Ureter (tissue), 1 donor: ENCODE measurements at places on chromosomes 2 and 18. TPM values are rescaled to one million over a fixed set of nuclear protein-coding genes. Genes with fewer than 3 reads are reported as not detected.

ALPG gene
- not detected for total RNA-seq

CKAP2L gene
- 1.2 TPM for total RNA-seq

CENPA gene
- 0.26 TPM for total RNA-seq

TPO gene
- total RNA-seq = 4.2 TPM

CPLX4 gene
- total RNA-seq = not detected

CTNNA2 gene
- total RNA-seq = not detected

IL1RL1 gene
- total RNA-seq = 18.3 TPM

CD302 gene
- total RNA-seq = 25.2 TPM

FEV gene
- total RNA-seq = not detected

FKBP1B gene
- total RNA-seq = 4.1 TPM

FBXO48 gene
- total RNA-seq = 0.96 TPM

SLC38A11 gene
- 2.4 TPM for total RNA-seq

NOP58 gene
- total RNA-seq = 113 TPM

SERPINB7 gene
- total RNA-seq = not detected

FBXO41 gene
- 6.6 TPM for total RNA-seq

LYPD6 gene
- 12.2 TPM for total RNA-seq

MITD1 gene
- 27.0 TPM for total RNA-seq

DNA sequence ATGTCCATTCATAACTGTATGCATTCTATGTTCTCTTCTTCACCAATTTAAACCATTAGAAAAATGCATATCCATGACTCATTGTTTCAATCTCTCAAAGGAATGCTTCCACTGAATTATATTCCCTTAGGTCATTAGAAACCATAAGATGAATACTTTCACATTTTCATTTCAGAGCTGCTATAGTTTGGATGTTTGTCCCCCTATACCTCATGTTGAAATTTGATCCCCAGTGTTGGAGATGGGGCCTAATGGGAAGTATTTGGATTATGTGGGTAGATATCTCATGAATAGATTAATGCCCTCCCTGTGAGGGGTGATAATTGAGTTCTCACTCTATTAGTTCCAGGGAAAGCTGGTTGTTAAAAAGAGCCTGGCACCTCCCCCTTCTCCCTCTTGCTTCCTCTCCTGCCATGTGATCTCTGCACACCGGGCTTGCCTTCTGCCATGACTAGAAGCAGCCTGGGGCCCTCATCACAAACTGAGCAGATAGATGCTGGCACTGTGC is 35.7 kb downstream of the THUMPD2 start:
- DNase-seq = no peak

GRCh38 chr2:127627740-127628571 is 18.0 kb upstream of the GPR17 start:
- no peak for DNase-seq

GRCh38 chr2:111100087-111100764 is 20.5 kb upstream of the BCL2L11 start:
- DNase-seq = no peak

GRCh38 chr18:41331661-41332060 is 623.4 kb upstream of the PIK3C3 start:
- DNase-seq = no peak

DNA sequence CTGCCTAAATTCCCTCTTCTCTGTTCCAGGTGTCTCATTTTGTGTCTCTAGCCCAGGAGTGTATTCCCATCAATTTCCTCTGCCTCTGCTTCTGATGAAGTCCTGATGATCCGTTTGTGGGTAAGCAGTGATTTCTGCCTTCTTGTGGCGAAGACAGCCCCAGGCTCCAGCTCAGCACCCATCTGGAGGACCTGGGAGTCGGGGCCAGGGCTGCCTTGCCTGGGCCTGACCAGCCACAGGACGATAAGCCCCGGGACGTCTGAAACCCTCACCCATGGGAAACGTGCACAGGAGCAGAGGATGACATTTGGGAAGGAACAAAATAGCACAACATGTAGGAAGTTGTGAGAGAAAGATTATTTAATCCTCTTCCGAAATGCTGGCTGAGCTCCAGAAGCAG is 206.9 kb downstream of the FBXO15 start:
- DNase-seq = peak; percentile 23

GRCh38 chr2:174553811-174554493 is 43.7 kb downstream of the WIPF1 start:
- no peak for DNase-seq

GRCh38 chr2:56191617-56192016 is 7.8 kb downstream of the CCDC85A start:
- no peak for DNase-seq

- no peak for DNase-seq
Measured at GRCh38 chr2:241563981-241564595, 5.5 kb downstream of the BOK start.

DNA sequence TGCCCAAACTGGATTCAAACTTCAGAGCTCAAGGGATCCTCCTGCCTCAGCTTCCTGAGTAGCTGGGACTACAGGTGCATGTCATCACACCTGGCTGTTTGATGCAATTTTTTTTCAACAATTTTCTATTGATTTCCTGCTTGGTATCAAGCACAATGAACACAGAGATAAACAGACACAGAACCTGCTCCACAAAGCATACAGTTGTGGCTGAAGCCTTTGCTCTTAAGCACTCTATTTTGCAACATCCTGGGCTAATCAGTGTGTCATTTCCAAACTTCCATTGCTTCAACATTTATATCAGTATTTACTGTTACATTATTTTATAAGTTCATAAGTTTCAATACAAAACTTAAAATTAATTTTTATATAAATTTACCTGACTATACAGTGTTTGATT is 79.4 kb downstream of the NEB start:
- DNase-seq = no peak

DNA sequence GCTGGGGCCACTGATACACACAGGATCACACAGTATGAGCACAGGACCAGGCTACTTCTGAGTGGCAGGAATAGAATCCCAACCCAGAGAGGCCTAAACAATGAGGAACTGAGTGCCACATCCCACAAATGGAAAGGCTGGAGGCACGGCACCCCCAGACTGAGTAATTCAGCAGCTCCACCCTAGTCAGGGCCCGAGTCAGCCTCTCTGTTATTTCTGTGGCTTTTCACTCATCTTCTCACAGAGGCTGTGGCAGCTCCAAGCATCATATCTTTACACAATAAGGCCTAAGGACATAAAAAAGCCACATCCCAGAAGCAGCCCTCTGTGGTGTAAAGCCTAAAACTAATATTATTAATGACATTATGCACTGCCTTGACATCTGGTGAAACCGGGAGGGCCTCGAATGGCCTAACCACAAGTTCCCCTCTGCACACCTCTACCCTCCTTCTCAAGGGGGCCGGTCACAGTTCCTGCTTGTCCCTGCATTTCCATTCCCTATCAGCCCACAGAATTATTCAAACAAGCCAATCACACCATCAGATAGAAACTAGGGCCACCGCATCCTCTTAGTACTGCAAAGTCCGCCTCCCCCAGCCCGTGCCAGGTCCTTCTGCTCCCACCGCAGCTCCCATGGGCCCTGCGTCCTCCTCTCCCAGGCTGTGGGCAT is 12.5 kb upstream of the MAL start:
- no peak for DNase-seq

DNA sequence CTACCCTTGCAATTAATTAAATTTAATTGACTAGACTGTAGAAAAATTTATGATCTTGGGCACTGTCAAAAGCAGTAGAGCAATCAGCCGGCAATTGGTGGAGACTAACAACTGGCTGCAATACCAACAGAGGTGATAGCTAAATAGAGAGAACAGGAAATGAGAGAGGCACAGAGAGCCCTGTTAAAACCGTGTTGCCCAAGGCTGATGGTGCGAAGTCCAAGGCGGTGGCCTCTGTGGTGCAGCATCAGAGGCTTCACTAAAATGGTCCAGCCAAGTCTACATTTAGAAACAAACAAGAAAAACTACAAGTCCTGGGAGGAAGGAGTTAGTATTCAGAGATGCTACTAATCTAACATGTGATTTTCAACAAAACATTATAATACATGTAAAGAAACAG is 115.6 kb downstream of the NETO1 start:
- no peak for DNase-seq

DNA sequence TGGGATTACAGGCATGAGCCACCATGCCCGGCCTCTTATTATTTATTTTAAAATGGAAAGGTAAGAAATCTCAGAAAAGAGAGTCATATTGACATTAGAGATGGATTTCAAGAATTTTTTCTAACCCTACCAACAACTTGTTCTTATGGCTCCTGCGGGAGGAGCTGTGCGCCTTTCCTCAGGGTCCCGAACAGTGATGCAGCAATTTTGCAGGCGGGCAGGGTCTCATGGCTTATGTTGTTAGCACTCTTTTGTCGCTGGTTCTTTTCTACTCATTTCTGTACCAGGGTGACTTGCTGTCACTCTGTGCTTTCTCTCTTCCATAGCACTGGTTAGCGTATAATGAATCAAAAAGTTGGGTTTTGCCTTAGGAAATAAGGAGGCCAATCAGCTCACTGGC is 148.8 kb upstream of the DLGAP1 start:
- DNase-seq = no peak

- no peak for DNase-seq
Measured at GRCh38 chr18:28760299-28760698, 583.4 kb upstream of the CDH2 start.

- DNase-seq = peak; percentile 8
Measured at GRCh38 chr18:13543144-13543543, 183.2 kb downstream of the FAM210A start.

DNA sequence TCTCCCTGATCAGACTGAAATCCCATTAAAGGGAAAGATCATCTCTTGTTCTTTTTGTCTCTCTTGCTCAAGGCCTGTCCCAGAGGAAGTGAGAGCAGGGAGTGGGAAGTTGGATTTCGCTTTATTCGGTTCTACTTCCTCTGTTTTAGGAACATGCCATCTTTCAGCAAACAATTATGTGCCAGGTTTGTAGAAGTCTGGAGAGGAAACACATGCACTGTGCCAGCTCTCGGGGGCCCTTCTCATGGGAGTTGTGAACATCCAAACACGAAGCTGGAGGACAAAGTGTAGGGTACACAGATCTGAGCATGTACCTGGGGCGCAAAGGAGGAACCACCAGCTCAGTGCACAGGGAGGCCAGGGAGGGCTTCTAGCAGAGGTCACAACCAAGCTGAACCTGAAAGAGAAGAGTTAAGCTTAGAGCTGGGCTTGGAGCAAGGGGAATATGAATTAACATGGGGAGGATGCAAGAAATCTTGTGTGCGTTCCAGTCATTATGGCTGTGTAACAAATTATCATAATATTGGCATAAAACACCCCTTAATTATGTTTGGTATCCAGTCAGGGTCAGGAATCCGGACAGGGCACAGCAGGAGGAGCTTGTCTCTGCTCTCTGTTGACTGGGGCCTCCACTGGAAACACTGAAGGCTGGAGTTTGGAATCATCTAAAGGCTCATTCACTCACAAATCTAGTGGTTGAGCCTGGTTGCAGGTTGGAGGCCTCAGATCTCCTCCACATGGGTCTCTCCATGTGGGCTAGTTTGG is 128.6 kb downstream of the ZFP36L2 start:
- no peak for DNase-seq

GRCh38 chr18:41666231-41666630 is 288.8 kb upstream of the PIK3C3 start:
- no peak for DNase-seq

- no peak for DNase-seq
Measured at GRCh38 chr18:44683556-44683955, 2.9 kb downstream of the SETBP1 start.

GRCh38 chr2:229679393-229680125 is 34.8 kb downstream of the DNER start:
- DNase-seq = no peak

- no peak for DNase-seq
Measured at GRCh38 chr2:29871541-29871940, 49.8 kb downstream of the ALK start.

DNA sequence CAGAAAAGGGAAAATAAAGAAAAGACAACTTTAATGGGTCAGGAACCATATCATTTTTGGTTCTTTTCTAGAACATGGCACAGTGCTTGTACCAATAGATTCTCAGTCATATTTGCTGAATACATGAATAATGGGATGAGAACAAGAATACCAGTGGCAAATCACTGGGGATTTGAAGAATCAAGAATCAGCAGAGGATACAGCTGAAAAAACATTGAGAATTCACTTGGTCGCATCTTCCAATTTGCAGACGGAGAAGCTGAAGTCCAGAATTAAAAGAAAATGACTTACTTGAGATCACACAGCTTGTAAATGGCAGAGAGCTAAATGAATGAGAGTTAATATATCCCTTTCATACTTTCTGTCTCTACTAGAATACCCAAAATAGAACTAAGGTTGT is 362.2 kb downstream of the RAD51AP2 start:
- DNase-seq = no peak

GRCh38 chr2:240963868-240964703 is 34.3 kb upstream of the SNED1 start:
- DNase-seq = peak; percentile 32

DNA sequence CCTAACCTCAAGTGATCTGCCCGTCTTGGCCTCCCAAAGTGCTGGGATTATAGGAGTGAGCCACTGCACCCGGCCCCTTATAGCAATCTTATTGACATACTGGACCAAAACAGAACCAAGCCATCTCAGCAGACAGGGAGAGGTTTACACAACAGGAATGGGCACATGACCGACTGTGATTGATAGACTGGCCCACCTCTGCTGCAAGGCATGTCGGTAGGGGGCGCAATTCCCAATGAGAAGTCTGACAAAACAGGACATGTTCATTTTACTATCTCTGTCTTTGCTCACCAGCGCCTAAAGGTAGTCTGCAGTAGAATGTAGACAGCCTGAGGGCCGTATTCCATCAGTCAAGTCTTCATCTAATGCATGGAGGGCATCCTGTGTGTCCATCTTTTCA is 2.0 kb downstream of the LYPD6B start:
- DNase-seq = no peak

- DNase-seq = no peak
Measured at GRCh38 chr18:29823671-29824070, 1218.9 kb downstream of the DSC3 start.

- DNase-seq = no peak
Measured at GRCh38 chr2:71893646-71894045, 254.0 kb downstream of the CYP26B1 start.

- peak; percentile 84 for DNase-seq
Measured at GRCh38 chr2:237673130-237674001, 46.0 kb downstream of the LRRFIP1 start.

- no peak for DNase-seq
Measured at GRCh38 chr18:63505566-63506335, 29.0 kb downstream of the SERPINB5 start.

- no peak for DNase-seq
Measured at GRCh38 chr2:214836568-214836967, 27.1 kb upstream of the BARD1 start.

- no peak for DNase-seq
Measured at GRCh38 chr2:121196132-121196848, 88.7 kb downstream of the TFCP2L1 start.

- DNase-seq = no peak
Measured at GRCh38 chr2:52135235-52135634, 1103.3 kb upstream of the NRXN1 start.

DNA sequence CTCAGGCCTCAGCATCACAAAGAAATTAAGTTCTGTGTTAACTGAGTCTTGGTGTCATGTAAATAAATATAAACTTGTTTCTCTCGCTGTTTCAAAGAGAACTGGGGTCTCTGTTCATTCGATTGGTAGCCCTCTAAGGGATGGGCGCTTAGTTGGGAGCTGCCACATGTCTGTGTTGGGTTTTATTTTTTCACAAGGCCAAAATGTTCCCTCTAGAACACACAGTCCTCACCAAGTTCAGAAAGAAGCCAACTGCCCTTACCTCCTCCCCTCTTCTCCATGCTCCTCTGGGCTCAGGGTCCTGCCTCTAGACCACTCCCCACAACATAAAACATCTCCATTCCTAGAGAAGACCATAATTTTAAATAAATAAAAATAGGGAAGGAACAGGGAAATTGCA is 490.9 kb downstream of the TNS1 start:
- no peak for DNase-seq
